ENCODE measurements at places on chromosomes 3 and 15.

DNA sequence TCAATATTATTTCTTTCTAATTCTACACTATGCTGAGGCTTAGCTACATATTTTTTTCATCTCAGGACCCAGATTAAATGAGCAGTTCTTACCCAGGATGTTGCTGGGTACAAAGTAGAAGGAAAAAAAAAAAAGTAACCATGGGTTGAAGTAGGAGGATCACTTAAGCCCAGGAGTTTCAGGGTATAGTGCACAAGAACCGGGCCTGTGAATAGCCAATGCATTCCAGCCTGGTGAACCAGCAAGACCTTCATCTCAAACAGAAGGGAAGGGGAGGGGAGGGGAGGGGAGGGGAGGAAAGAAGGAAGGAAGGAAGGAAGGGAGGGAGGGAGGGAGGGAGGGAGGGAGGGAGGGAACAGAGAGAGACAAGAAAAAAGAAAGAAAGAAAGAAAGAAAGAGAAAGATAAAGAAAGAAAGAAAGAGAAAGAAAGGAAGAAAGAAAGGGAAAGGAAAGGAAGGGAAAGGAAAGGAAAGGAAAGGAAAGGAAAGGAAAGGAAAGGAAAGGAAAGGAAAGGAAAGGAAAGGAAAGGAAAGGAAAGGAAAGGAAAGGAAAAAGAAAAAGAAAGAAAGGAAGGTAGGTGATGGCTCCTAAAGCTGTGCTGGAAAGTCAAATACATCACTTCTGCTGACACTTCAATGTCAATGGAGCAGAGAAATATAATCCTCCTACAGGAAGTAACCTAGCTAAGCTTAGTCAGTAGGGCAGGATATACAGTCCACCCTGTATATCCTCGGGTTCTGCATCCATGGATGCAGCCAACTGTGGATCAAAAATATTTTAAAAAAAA is 206.8 kb upstream of the TGFBR2 start:
- DNase-seq = no peak

GRCh38 chr3:178382449-178383061 is 153.7 kb upstream of the KCNMB2 start:
- no peak for DNase-seq

GRCh38 chr3:126117786-126118185 is 33.9 kb upstream of the SLC41A3 start:
- DNase-seq = no peak

- no peak for DNase-seq
Measured at GRCh38 chr15:27705056-27705455, 394.1 kb downstream of the OCA2 start.

- DNase-seq = no peak
Measured at GRCh38 chr3:107806536-107806935, 283.8 kb downstream of the BBX start.

GRCh38 chr3:67781218-67781617 is 126.8 kb upstream of the SUCLG2 start:
- no peak for DNase-seq

GRCh38 chr15:71066983-71067382 is 48.3 kb upstream of the THSD4 start:
- no peak for DNase-seq

Data from T-helper 1 cell (primary cell).